Cerebellum (tissue), 4 donors: ENCODE measurements at places on chromosomes 2 and 18. TPM values are rescaled to one million over a fixed set of nuclear protein-coding genes. Genes with fewer than 3 reads are reported as not detected.

- DNase-seq = no peak
Measured at GRCh38 chr2:193331676-193332075, 1136.9 kb upstream of the TMEFF2 start.

- DNase-seq = no peak
Measured at GRCh38 chr2:154603682-154604081, 94.8 kb upstream of the KCNJ3 start.

DNA sequence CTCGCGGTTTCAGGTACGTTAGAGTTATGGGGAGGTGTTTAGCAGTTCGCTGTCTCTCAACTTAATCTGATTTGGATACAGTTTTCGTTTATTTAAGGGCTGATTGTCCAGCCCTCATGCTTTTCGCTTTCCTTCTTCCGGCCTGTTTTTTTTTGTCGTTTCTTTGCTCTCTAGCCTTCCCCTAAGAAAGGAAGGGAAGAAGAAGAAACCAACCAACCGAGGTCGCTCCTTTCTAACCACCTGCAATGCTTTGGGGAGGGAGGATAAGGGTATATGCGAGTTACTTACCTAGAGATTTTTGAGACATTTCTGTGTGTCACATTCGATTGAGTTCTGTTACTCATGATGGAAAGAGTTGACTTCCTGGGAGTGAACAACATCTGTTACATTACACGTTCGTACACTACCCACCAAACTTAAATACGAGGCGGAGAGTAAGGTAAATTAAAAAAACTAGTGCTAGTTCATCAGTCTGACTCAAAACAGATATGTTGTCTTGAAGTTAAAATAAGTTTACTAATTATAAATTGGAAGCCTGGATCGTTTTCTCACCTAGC is 918 bp downstream of the EIF5B start:
- no peak for DNase-seq

- no peak for DNase-seq
Measured at GRCh38 chr2:11250400-11251196, 93.8 kb downstream of the ROCK2 start.

DNA sequence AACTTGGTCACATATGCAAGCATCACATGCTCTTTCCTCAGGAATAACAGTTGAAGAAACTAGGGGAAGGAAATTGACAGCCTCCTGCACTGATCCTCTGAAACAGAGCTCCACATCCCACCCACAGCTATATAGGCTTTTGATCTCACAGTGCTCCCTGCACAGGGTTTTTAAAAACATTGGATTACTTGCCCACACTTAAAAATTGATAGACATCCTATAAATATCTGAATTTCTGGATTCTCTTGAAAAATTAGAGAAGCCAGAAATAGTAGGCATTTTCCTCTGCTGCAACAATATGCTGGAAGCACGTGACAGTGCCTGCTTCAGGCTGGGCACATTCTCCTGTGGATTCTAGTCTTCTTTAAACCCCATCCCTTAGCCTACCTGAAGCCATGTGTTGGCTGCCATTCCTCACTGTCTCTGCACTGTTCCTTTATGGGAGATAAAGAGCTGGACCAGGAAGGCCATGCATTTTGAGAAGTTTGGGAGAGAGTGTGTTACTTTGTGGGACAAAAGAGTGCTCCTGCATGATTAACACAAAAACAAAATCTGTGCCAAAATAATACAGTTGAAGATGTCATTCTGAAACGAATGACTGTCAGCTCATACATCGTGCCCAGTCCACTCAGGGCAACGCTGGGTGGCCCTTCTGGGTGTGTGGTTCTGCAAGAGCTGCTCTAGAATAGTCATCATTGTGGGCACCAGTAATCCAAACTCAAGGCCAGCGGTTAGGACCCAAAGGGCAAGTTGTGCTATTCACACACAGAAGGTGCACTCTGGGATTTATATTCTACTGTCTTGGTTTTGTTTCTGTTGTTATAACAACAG is 59.8 kb downstream of the GYPC start:
- DNase-seq = no peak

GRCh38 chr18:48815581-48816324 is 135.0 kb downstream of the SMAD7 start:
- DNase-seq = no peak

GRCh38 chr2:206798000-206798399 is 32.6 kb downstream of the FASTKD2 start:
- DNase-seq = no peak

- DNase-seq = no peak
Measured at GRCh38 chr2:191243154-191243553, 2.0 kb upstream of the MYO1B start.

DNA sequence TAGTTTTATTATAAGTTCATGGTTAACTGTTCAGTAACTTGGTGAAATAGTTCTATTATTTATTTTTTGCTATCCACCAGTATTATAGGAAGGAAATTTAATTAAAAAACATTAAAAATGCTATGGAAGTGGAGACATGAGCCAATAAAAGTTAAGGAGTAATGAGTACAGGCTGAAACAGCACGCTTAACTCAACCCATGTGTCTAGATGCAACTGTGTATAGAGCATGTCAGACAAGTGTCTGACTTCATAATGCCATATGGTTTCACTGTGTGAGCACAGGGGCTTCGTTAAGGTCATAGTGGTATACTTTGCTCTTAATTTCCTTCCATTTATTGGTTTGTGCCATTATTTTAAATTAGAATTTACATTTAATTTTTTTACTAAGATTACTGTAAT is 566.8 kb upstream of the NRP2 start:
- no peak for DNase-seq

GRCh38 chr2:239193401-239193811 is 207.4 kb downstream of the HDAC4 start:
- no peak for DNase-seq

DNA sequence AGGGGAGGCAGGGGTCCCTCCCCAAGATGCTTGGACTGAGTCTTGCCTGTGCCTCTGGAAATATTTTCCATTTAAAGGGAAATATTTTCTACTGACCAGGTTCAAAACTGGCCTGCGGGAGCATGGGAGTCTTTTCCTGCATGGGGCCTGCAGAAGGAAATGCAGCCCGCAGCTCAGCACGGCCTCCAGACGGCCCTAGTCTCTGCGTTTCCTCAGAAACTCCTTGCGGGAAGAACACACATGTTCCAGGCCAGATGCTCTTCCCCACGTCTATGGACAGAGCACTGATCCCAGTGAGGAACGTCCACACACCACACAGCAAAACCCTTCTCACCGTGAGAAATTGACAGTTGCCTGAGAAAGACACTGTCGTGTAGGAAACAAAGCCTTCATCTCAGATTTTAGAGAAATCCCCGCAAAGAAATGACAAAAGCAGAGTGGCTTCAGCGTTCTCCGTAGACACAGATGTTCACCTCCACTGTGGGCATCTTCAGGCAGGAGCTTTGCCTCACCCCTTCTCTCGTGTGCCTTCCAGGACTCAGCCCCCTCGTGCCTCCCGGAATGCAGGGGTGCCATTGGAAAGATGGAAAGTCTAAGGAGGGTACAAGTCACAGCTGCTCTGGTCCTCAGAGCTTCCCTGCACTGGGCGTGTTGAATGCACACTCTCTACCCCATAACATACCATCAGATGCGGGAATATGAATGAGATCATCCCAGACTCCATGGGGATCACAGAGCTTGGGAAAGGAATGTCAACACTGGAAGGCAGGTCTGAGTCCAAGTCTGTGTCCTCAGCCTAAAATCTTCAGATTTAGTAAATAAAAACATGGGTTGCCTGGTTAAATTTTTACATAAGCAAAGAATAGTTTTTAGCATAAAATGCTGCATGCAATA is 438.7 kb upstream of the SALL3 start:
- DNase-seq = no peak

- DNase-seq = no peak
Measured at GRCh38 chr2:187345338-187345737, 102.7 kb downstream of the CALCRL start.

ERMN gene
- 0.27 TPM for total RNA-seq

LGALSL gene
- 24.8 TPM for total RNA-seq

AGAP1 gene
- 68.2 TPM for total RNA-seq

MOGAT1 gene
- total RNA-seq = not detected

STRADB gene
- 52.3 TPM for total RNA-seq
